ENCODE measurements at places on chromosomes 2 and 18.

GRCh38 chr2:85132834-85133637, at the start of gene TCF7L1:
Gene TCF7L1, plus strand, starts transcription at chr2:85133392. Its CDS starts 293 bp downstream, at chr2:85133685.
- DNase-seq: peak; percentile 90

DNA sequence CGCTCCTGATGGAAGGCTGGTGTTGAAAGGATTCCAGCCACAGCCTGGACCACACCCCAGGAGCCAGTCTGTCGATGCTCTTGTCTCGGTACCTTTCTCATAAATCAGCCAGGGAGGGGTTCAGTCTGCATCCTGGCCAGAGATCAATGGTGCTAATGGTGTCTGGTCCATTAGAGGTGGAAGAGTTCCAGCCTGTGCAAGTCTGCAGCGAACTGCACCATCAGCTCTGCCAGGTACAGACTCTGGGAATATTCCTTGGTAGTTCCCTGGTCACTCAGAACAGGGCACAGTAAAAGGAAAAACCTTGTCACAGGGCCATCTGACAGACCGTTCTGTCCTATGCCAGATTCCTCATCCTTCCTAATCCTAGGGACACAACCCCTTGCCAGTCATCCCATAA, 164.3 kb downstream of the MTCL1 start:
- DNase-seq: no peak

DNA sequence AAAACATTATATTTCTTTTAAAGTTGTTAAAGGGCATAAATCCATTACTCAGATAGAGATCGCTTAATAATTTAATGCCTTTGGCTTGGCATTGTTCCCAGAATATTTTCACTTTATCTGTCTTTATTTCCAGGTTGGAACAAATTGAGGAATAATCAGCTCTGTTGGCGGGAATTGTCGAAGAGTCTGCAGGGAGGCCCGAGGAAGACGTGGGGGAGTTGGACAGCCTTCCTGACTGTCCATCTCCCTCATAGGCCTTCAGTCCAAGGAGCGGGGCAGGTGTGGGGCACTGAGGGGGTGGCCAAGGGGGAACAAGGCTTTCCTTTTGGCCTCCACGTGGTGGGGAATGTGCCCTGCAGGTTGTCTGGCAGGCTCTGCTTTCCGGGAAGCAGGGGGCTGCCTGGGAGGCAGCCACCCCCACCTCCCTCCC, 179.6 kb downstream of the ZBTB7C start:
- DNase-seq: no peak

DNA sequence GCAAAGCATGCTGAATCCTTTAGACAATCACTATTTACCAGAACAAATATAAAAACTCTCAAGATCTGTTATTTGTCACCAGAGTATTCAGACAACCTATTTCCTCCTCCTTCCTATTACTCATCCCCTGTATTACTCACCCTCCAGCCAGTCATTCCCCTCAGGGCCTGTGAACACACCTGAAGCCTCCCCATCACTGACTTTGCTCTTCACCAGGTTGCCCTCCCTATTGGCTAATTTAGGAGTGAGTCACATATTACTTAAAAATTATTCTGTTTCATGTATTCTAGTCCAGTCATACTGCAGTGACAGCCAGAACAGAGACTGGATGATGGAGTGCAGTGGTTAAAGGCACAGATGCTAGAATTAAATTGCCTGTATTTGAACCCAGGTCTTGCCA, 3.7 kb upstream of the ATG16L1 start:
- no peak for DNase-seq

GRCh38 chr2:239120664-239121063, 272.8 kb downstream of the TWIST2 start:
- no peak for DNase-seq

DNA sequence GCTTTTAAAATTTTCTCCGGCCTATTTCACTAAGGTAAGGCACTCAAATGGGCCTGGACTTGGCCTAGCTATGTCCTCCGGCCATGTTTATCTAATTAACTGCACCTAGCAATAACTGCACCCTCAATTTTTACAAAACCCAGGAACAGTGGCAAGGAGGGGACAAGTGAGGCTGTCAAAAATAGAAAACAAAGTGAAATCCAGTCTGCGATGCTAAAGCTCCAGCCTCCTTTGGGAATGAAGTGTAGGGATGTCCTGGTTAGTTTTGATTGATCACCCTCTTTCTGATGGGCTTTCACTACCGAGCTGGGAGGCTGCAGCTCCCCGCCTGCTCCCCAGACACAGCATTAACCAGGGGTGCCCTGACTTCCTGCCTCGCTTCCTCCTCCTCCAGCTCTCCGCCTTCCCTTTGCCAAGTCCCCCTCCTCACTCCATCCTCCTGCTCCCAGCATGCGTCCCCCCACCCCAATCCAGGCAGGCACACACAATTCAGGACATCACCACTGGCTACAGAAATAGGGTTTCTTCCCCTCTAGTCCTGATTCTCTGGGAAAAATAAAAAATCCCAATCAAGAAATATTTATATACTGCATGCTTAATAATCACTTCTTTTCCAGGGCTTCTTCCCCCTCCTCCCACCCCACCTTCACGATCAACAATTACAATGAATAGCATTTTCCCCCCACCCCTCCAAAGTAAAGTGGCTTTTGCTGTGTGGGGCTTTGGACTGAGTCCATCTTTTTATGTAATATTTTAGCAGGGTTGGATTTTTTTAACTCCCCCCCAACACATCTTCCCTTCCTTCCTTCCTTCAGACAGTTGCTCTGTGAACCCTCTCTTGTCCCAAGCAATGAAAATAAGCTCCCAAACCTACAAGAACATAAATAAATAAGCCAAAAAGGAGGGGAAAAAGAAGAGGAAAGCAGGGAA, 3.3 kb upstream of the POU3F3 start:
- DNase-seq: no peak

- DNase-seq: no peak
Observed at GRCh38 chr2:140401056-140401455, 1620.9 kb upstream of the NXPH2 start.

GRCh38 chr2:437756-438393, 150.0 kb upstream of the ALKAL2 start:
- no peak for DNase-seq

DNA sequence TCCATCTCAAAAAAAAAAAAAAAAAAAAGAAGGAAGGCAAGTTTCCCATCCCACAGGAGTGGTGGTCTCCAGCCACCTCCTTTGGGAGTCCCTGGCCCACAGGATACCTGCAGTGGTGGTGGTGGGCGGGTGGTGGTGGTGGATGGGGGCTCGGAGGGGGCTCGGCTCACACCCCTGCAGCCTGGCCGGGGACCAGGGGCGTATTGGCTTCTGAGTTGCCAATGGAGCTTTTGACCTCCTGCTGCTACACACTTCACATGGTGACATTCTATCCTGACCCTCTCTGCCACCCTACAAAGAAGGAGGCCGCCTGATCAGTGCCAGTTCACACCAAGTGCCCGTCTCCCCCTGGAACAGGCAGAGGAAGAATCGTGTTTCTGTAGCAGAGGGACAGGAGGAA, 119.6 kb downstream of the NFATC1 start:
- no peak for DNase-seq

DNA sequence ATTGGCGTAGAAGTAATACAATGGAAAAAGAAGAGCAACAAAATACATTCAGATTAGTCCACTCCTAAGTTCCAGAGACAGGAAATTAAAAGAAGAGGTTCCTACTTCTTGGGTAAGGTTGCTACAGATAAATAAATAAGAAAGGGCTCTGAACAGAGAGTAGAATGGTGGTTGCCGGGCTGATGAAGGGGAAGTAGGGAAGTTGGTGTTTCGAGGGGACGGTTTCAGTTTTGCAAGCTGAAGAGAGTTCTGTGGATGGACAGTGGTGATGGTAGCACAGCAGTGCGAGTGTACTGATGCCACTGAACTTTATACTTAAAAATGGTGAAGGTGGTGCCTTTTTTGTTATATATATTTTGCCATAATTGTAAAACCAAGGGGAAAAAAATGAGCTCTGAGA, 48.2 kb downstream of the CABYR start:
- DNase-seq: no peak

GRCh38 chr2:16736633-16737032, 71.0 kb upstream of the CYRIA start:
- DNase-seq: no peak

GRCh38 chr2:173040729-173041128, 34.9 kb upstream of the MAP3K20 start:
- DNase-seq: no peak

- no peak for DNase-seq
Observed at GRCh38 chr2:8498994-8499393, 182.9 kb upstream of the ID2 start.

GRCh38 chr2:212539072-212539880, 674 bp upstream of the ERBB4 start:
- DNase-seq: peak; percentile 42

GRCh38 chr2:197280015-197280702, 30.4 kb downstream of the ANKRD44 start:
- no peak for DNase-seq
